ENCODE measurements at places on chromosomes 2 and 18.

DNA sequence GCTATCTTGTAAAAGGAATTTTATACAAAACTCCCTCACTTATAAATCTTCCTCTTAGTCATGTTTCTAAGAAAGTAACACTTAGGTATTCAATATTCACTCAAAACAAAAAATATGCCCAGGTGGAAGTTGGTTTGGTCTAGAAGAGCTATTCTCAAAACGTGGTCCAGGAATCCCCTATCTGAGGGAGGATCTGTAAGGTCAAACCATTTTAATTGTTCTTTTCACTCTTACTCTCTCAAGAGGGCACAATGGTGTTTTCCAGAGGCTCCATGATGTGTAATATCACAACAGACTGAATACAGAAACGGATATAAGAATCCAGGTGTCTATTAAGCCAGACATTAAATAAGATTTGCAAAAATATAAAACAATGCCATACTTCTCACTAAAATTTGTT lies 9.9 kb downstream of the MOB1A start:
- DNase-seq, result no peak

DNA sequence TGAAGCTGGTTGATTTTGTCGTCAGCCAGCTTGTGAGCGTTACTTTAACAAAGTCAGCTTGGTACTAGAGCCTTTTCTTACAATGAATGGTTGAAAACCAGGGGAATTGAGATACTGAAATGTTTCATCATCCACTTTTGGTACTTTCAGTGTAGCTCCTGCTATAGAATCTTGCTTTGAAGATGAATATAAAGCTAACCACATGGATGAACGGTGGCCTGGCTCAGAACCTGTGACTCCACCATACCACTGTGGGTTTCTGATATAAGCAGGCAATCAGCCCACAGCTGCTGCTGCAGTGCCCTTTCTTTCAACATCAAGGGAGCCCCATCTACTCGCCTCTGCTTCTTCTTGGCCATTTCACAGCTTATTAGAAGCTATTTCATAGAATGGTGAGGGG lies 53.2 kb upstream of the GPR45 start:
- DNase-seq, result no peak

GRCh38 chr2:100292022-100292580 lies 30.2 kb downstream of the LONRF2 start:
- DNase-seq, result peak; percentile 87

- no peak for DNase-seq
These were observed 12.2 kb downstream of the ZBTB7C start for GRCh38 chr18:48397021-48397420.

DNA sequence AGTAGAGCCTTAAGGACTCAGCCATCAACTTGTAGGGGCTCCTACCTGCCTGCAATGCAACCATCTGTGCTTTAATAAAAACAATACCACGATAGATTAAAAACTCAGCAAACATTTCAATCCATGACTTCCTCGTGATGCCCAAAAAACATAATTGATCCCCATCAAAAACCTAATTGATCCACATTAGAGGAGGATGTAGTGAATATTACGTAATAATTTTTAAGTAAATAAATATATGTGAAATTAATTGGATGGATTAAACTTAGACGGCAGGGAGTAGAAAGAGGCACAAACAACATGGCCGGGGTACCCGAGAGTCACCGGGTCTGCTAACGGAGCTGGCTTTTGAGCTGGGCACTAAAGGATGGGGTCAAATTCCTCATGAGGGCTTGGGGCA lies 87.3 kb downstream of the ARL4C start:
- DNase-seq, result no peak

DNA sequence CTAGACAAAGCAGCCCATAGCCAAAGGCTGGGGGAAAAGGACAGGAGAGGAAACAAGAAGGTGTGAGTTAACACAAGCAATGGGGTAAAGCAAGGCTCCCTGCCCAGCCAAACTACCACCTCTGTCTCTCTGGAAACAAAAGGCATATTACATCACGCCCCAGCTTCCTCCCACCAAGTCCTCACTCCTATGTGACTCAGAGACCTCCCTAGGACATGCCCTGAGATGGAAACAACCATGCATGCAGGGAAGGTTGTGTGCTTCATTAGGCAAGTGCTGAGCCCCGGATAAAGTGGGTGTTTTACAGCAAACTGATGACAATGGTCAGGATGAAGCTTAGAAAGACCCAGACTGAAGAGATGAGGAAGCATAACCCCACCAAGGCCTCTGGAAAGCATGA lies 9.0 kb upstream of the ATRAID start:
- DNase-seq, result no peak

- DNase-seq, result no peak
These were observed 172.4 kb downstream of the LRATD1 start for GRCh38 chr2:14804902-14805301.

DNA sequence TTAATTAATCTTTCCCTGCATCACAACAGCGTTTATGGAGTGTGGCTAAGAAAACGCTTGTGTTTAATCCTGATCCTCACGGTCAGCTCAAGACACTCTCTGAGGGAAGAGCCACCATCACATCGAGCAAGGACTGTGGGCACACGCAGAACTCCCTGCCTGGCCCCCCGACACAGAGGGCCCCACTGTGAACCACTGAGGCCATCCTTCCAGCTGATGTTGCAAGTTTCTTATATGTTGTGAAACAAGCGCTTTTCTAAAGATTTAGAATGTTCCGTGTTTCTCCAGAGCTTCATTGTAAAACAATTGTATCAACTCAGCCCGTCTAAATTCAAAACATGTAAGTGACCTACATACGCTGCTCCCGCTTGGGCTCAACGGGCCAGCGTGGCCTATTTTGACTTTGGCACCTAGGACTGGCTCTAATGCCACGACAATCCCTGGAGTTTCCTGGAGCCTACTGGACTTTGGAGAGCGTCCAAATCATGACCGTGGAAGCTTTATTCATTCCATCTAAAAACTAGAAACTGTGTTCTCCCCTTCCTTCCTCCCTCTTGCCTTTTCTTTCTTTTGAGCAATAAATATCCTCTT lies 34.9 kb downstream of the SERPINE2 start:
- no peak for DNase-seq

DNA sequence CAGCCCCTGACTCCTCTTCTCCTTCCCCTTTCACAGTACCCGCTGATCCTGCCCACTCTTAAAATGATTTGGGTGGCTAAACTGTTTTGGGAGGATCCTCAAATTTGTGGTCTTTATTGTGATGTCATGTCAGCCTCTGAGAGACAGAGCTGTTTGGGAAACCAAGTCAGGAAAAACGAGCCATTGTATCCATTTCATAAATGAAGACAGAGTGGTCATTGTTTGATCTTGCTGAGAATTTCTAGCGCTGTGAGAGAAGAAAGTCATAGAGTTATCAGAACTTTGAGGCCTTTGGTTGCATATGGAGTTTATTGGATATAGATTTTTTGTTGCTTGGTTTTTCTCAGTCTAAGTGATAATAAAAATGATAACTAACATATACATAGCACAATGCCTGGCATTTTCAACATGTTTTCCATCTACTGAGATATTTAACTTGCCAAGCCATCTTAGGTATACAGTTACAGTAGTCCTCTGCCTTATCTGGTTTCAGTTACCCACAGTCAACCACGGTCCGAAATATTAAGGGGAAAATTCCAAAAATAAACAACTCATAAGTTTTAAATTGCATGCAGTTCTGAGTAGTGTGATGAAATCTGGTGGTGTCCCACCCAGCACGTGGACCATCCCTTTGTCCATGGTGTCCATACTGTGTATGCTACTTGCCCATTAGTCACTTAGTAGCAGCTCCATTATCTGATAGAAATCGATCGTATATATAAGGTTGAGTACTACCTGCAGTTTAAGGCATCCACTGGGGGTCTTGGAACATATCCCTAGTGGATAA lies 105.0 kb upstream of the RASGRP3 start:
- DNase-seq, result no peak

- DNase-seq, result no peak
These were observed 74.9 kb upstream of the APCDD1 start for GRCh38 chr18:10379522-10379921.

DNA sequence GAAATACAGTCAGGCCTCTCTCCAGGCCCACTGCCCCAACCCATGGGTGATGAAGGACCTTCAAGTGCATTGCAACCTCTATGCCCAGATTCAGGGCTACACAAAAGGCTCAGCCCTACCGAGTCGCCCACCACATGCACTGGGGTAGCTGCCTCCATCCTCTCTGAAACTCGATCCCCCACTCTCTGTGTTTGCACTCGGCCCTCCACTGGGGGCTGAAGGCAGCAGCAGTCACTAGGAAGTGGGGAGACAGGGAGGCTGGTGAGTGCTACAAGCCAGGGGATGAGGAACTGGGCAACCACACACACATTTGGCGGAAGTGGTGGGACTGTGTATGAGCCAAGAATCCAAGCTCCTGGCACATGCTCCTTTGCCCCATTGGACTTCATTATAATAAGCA lies 94.6 kb downstream of the CERS6 start:
- DNase-seq, result no peak

GRCh38 chr2:142140434-142140845 lies 9.6 kb upstream of the LRP1B start:
- DNase-seq, result no peak

DNA sequence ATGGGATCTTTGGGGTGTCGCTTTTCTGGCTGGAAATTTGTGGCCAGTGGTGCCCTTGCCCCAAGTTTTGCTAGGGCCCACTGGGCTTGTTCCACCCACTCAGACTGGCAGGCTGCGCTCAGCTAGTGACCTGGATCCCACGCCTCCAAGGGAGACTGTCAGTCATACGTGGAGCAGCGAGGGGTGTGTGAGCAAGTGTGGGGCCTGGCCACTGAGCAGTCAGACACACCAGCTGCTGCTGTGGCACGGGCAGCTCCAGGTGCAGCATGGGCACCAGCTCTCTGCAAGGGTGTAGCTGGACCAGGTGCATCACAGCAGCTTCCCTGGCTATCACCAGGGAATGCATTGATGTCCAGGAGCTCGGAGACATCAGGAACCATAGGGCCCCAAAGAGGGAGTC lies 327.0 kb downstream of the NR4A2 start:
- no peak for DNase-seq

GRCh38 chr18:66708646-66709045 lies 104.8 kb upstream of the CDH19 start:
- no peak for DNase-seq

- DNase-seq, result no peak
These were observed 11.6 kb downstream of the ATP6V1C2 start for GRCh38 chr2:10732924-10733565.

DNA sequence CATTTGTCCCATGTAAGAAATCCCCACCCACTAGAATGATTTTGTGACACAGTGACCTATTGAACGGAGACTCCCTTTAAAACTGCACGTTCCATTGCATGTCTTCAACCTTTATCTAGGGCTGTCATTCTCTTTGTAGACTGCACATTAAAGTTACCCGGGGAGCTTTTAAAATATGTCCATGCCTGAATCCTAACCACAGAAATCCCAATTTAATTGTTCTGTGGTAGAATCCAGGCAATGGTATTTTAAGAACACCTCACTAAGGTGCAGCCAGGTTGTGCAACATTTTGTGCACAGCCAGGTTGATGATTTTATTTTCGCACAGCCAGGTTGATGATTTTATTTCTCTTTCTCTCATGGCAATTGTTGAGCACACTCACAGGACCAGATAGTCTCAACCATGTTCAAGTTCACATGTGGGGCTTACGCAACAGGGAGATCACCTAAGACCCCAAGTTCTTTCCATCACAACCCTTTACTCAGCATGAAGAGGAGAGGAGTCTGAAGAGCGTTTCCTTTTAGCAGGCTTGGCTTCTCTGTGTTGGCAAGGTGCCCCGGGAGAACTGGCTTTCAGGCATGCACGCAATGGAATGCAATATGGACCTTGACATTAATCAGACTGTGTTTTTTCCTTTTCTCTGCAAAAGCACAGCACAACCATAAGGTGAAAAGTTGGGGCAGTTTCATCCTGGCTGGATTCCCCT lies 467.3 kb upstream of the ETAA1 start:
- peak; percentile 72 for DNase-seq

DNA sequence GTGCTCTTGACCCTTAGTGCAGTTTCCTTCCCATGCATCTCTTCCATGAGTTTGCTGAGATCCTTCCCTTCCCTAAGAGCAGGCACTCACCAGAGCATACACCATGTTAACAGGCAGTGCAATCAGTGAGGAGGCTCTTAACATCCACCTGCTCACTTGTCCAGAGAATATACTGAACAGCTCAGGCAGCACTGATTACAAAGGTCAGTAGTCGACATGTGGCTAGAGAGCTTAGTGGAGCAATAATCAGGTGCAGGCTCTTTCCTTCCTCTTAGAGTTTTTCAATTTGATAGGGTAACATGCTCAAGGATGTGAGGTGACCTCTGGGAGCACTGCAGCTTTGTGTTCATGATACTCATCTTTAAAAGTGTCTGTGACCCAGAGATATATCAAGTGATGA lies 144.1 kb upstream of the SETBP1 start:
- no peak for DNase-seq

DNA sequence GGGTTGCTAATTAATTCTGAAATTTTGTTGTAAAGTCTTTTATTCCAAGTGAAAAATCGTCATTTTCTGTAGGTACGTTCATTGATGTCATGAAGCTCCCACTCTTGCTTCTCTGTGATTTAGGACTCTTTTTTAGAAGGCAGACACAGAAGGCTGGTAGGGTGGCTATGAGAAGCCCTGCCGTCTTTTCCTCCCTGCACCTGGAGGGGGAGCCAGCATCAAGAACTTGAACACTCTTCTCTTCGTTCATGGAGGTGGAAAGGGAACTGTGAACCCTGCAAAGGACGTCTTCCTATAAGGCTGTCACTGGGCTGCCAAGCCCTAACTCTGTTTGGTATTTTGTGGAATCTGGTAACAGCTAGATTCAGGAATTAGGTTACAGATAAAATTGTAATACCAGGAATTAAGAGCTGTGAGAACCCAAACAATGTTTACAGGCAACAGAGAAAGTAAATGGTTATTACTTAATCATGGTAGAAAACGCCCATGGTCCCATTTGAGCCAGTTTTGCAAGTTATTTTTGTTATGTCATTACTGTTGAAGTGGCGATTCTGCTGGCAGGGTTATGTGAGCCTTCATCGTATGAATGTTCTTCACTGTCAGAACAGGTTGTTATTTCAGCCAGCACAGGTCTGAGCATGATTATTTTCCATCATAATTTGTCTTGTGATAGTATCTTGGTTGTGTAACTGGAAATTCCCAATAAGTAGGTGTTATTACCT lies 112.2 kb downstream of the OSBPL6 start:
- peak; percentile 55 for DNase-seq

DNA sequence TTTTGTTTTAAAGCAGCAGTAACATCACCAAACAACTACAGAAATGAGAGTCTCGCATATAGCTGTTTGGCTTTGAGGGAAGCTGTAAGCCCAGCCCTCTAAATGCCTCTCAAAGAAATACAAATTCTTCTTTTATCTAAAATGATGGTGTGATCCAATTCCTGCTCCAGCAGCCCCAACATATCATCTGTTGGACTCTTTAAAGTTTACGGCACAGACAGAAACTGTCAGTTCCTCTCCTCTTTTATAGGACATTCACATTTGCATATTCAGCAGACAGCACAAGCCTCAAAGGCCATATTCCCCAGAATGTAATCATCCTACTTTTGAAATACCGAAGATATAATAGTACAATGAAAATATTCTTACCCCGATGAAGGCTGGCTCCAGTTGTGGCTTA lies 216.9 kb upstream of the REV1 start:
- no peak for DNase-seq

GRCh38 chr2:169393068-169393590 lies 30.8 kb upstream of the LRP2 start:
- DNase-seq, result no peak

- peak; percentile 70 for DNase-seq
These were observed 67.7 kb upstream of the L3MBTL4 start for GRCh38 chr18:6482198-6482977.

- DNase-seq, result no peak
These were observed 27.9 kb upstream of the CASP8 start for GRCh38 chr2:201232467-201232815.

Measured in brain microvascular endothelial cell (primary cell).